Thoracic aorta (tissue), 2 donors: ENCODE measurements at places on chromosomes 5 and 9.

DNA sequence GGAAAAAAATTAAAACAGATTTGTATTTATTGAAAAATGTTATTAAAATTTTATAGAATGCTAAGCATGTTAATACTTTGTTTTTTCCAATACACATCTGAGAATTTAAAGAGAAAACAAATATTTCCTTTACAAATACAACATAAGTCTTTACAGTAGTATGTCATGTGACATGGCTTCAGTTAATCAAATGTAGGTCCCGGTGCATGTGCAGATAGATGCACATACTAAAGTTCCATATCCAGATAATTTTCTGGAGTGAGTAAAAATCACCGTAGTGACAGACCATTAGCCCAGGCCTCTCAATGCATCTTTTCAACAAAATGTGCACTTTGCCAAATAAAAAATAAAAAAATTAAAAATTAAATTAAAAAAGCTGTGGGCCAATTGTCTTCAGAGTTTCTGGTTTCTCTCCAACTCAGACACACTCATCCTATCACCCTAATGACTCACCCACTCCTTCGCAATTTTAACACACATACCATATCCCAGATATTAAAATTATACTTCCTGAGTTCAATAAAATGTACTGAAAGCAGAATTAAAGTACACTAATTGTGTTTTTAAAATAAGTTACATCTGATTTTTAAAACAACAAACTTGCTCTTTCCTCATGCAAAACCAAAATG lies 508.1 kb downstream of the NR2F1-AS1 start:
- DNase-seq = no peak

- DNase-seq = no peak
Measured at GRCh38 chr9:129732100-129732499, 20.7 kb downstream of the PTGES start.

GRCh38 chr9:130979591-130980385 lies 29.2 kb upstream of the LAMC3 start:
- DNase-seq = no peak

GRCh38 chr5:179308563-179309382 lies 36.5 kb downstream of the ADAMTS2 start:
- DNase-seq = no peak

DNA sequence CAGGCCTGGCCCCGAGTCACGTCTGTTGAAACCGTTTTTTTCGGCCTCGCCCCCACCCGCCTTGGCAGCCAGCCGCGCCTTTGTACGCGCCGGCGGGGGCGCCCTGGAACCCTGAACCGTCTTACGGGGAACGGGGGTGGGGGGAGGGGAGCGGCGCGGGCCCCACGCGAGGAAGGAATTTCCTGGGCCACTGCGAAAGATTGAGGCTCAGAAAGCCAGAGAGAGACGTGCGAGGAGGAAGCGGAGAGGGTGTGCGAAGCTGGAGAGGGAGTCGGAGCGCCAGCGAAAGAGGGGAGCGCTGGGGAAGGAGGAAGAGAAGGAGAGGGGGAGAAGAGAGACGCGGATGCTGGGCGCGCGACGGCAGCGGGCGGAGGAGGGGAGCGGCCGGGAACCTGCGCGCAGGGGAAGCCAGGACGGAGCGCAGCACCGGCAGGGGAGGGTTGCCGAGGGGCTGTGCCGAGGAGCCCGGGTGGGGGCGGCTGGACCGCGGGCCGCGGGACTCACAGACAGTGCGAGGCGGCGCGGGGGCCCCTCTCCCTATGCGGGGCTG lies 4.6 kb upstream of the PRDM12 start:
- DNase-seq = no peak

- no peak for DNase-seq
Measured at GRCh38 chr9:124206391-124206790, 51.4 kb upstream of the NEK6 start.

GRCh38 chr5:167967494-167968177 lies 323.8 kb upstream of the WWC1 start:
- no peak for DNase-seq

DNA sequence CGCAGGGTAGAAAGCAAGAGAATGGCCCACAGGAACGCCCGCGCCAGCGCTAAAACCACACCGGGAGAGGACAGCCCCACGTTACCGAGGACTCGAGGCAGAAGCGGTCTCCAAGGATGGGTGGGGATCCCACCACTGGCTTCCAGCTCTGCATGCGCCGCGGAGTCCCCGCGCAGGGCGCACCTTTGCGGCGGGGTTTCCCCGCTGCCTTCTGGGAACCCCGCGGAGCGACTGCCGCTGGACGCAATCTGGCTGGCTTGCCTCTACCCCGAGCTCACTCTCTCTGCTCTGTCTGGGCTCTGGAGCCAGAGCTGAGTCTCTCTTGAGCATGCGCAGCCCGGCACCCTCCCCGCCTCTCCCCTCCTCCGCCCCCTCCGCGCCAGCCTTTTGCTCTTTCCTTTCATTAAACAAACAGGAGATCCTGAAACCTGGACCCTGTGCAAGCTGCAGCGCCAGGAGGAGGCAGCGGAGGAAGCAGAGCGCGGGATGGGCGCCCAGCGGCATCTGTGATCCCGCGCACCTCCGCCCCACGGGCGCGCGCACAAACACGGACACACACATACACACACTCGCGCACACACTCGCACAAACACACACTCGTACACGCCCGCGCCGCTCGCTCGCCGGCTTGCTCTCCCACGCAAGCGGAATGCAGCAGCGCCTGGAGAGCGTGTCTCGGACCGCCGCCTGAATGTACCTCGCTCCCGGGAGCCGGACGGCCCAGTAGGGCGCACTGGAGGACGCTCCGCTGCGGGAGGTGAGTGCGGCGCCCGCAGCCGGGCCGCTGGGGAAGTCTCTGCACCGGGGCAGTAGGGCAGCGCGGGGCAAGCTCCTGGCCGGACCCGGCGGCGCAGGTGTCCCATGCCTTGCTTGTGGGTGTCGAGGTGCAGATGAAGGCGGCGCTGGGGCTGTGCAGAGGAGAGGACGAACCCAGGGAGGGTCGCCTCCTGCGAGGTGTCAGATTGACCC lies at the start of gene PLPPR1:
TSS of gene PLPPR1 (plus strand) at position 382 of the 969 bp plus-strand sequence.
- DNase-seq = no peak

GRCh38 chr5:169781420-169782345 lies 144.6 kb downstream of the DOCK2 start:
- no peak for DNase-seq

- DNase-seq = no peak
Measured at GRCh38 chr9:5559659-5560058, 49.3 kb downstream of the PDCD1LG2 start.

GRCh38 chr5:86175224-86175623 lies 442.5 kb upstream of the COX7C start:
- DNase-seq = no peak

DNA sequence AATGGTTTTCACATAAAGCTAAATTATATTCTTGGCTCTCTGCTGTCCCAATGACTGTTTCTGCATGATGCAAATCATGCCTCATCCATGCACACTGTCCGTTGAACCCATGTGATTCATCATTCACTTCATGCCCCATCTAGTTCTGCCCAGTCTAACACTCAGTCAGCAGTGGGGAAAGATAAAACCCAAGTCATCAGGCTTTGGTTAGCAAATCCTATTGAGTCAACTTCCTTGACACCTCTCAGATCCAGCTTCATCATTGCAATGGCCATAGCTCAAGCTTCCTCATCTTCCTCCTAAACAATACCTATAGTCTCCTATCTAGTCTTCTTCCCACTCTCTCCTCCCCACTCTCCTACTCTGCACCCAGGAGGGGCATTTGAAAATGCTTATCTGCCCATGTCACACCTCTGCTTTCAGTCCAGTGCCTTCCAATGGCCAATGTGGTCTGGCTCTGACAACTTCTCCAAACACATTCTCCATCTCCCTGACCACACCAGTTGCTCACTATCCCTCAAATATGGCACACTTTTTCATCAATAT lies 266.0 kb upstream of the TRIM32 start:
- no peak for DNase-seq

- no peak for DNase-seq
Measured at GRCh38 chr5:42985129-42986037, 54.7 kb downstream of the ANXA2R start.

DNA sequence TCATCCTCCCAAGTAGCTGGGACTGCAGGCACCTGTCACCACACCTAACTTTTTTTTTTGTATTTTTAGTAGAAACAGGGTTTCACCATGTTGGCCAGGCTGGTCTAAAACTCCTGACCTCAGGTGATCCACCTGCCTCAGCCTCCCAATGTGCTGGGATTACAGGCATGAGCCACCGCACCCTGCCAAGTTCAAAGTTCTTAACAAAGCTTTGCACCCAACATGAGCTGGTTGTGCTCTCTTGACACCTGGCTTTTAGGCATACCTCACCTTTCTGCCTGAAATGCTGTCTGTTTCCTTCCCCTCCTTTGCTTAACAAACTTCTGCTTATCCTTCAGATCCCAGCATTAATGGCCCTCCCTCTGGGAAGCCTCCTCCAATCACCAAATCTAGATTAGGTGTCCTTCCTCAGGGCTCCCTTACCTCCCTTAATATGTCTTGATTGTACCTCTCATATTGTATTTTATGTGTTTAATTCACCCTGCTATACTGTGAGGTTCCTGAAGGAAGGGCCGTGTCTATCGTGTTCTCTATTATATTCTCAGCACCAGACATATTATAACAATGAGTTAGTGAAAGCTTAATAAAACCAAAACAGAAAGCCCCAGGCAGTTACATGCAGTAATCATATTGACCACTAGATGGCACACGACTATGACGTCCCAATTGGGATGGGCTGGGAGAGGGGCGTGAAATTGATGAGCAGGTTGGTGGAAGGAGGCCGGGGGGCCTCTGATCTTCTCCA lies 62.9 kb upstream of the PPARGC1B start:
- no peak for DNase-seq

DNA sequence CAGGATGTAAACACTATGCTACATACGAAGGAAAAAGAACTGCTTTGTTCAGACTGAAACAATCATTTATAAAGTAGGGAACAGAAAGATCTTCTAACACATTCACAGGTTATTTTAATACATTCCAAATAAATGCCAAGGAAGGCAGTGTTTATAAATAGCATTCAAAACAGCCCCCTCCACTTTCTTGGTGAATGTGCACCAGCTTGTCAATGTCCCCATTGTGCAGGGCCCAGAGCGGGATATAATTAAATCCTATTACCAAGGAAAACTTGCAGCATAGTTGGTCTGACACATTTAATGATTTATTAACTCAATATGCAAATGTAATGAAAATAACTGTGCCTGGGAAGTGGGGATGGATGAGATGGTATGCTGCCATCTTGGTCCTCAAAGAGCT lies 135.9 kb upstream of the RAD23B start:
- DNase-seq = no peak
